ENCODE measurements at places on chromosomes 1 and 21.

GRCh38 chr1:118998171-118998570 is 10.0 kb upstream of the TBX15 start:
- DNase-seq, result no peak

DNA sequence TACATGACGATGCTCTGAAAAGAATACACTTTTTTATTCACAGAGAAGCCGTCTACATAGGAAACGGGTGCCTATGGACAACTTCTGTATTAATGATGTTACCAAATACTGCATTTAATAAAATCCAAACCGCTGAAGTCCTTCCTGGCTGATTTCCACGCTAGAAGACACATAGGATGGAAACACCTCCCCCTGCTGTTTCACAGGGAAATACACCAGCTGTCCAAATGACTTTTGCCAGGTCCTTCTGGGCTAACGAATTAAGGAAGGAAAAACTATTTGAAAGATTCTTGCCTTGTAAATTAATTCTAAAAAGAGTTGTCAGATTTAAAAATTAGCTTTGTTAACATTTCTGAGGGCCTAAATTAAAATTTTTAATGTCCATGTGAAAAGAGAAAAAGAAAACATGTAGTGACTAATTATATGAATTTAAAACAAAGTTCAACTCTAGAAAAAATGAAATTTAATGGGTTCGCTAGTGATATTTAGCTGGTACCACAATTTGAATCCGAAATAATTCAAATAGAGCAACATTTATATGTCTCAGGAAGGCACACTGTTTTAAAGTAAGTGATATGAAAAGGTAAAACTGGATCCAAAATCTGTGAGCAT is 146.0 kb downstream of the RERE start:
- DNase-seq, result peak; percentile 92

DNA sequence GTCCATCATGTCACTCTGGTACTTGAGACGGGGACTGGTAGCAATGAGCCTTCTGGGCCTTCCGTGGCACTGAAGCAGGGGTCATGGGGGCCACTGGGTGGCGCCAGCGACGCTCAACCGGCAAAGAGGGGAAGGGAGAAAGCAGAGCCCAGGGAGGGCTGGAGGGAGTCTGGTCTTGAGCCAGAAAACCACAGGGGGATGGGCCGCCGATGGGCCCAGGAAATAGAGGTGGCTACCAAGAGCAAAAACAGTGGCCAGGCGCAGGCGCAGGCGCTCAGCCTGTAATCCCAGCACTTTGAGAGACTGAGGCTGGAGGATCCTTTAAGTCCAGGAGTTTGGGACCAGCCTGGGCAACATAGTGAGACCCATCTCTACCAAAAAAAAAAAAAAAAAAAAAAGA is 21.8 kb downstream of the EXOC8 start:
- DNase-seq, result peak; percentile 51

DNA sequence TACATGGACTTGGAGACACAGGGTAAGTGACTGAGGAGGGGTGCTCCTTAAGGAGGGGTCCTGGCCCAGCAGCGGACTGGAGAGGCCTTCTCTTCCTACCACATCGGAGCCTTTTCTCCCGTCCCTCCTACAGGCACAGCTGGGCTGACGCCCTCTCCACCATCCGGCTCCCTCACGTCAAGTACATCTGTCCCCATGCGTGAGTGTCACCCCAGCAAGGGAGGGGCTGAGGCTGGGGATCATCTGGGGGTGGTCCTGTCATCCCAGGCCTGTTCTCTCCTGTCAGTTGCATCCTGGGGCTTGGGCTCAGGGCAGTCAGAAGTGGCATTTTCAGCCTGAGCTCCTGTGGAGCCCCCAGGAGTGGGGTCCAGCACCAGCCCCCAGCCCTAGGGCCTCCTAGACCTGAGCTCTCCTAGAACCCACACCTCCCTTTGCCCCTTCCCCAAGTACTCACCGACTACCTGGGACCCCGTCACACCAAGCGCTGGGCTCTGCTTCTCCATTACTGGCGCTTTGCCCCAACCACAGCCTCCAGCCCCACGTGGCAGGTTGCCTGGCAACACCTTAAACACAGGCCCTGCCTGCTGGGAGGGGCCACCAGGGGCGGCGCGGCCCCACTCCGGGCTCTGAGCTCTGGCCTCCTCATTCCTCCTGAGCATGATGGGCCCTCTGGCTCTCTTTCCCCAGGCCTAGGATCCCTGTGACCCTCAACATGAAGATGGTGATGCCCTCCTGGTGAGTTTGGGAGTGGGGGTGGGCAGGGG is 2.3 kb downstream of the LYPLA2 start:
- peak; percentile 78 for DNase-seq

DNA sequence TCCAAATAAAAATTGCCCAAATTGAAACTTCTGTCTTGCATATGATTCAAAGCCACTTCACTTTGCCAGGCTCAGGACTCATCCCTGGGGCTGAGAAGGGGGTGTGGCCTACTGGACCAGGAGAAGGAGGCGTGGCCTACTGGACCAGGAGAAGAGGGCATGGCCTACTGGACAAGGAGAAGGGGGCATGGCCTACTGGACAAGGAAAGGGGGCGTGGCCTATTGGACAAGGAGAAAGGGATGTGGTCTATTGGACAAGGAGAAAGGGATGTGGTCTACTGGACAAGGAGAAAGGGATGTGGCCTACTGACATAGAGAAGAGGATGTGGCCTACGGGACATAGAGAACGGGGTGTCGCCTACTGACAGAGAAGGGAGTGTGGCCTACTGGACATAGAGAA is 405.3 kb downstream of the RRAGC start:
- peak; percentile 39 for DNase-seq

- no peak for DNase-seq
Observed at GRCh38 chr1:54851406-54851805, 35.6 kb downstream of the DHCR24 start.

DNA sequence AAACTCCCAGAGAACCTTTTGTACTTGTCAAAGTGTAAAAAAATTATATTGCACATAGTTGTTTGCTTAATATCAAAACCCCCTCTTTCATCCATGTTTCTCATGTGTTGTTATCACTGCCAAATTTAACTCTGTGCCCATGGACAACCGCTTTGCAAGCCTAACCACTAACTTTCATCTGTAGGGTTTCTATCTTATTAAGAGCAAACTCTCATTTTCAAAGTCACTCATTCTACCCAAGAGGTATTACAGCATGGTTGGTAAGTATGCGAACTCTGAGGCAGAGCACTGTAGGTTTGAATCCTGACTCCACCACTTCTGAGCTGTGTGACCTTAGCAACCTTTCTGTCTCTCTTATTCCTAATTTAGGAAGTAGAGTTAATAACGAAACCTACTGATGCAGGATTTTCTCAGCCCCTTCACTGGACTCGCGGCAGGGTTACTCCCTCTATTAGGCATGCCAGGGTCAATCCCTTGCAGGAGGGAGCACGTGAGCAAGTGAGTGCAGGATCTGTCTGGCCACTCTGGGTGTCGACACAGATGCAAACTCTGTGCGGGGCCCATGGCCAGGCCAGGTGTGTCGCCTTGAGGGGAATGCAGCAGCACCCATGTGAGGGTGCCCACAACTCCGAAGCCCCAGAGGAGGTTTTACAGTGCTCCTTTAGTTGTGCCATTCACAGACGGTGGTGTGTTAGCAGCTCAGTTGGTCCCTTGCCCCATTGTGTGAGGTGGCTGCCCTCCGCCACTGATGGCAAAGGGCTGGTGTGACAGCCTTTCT is 361.5 kb upstream of the ADGRL2 start:
- no peak for DNase-seq

GRCh38 chr1:245837718-245838117 is 669.4 kb downstream of the SMYD3 start:
- DNase-seq, result peak; percentile 79

GRCh38 chr1:178283409-178283808 is 189.5 kb downstream of the RASAL2 start:
- DNase-seq, result peak; percentile 31

DNA sequence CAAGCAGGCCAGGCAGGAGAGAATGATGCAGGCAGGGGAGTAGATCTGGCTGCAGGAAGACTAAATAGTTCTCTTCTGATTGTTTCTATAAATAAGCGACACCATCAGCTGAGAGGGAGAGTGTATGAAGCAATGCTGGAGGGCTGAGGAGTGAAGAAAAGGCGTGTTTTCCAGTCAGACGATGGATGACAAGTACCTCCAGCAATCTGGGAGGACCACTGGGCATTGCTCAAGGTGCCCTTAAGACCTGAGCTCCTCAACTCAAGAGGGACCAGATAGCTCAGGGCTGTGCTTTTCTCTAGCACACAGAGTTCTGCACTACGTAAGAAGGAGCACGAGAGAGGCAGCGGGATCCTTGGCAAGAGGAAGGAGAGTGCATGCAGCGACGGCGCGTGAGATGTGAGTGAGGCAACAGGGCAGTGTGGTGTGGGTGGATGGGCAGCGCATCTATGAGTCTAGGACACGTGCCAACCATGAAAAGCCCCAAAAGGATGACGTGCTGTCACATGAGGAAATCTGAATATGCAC is 36.0 kb downstream of the PABPC4 start:
- DNase-seq, result peak; percentile 29

GRCh38 chr1:65729259-65729658 is 63.4 kb upstream of the PDE4B start:
- no peak for DNase-seq

GRCh38 chr1:10737651-10738050 is 58.8 kb downstream of the CASZ1 start:
- no peak for DNase-seq

GRCh38 chr1:42047508-42047880 is 105.7 kb upstream of the GUCA2B start:
- peak; percentile 5 for DNase-seq

DNA sequence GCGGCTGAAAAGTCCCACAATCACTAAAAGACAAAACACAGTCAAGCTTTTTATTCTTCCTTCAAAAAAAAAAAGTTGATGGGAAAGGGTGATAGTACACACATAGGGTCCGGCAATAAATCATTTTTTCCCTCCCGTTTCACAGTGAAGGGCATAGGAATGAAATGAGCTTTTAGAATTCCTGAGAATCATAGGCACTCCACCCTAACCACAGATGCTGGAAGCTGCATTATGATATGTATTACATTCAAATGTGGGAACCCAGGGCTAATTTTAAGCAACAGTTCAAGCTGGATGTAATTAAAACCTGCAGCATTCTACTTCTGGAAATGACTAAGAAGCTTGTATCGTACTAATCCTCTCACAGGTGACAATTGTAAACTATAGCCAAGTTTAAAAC is 75.7 kb upstream of the KCNJ15 start:
- DNase-seq, result peak; percentile 63

- no peak for DNase-seq
Observed at GRCh38 chr1:217052626-217053025, 329.4 kb upstream of the ESRRG start.

GRCh38 chr1:21896652-21897532 is 40.2 kb downstream of the HSPG2 start:
- DNase-seq, result peak; percentile 80

GRCh38 chr1:173779936-173780335 is 44.5 kb upstream of the DARS2 start:
- DNase-seq, result no peak

GRCh38 chr1:176850871-176851270 is 313.6 kb downstream of the ASTN1 start:
- DNase-seq, result no peak

DNA sequence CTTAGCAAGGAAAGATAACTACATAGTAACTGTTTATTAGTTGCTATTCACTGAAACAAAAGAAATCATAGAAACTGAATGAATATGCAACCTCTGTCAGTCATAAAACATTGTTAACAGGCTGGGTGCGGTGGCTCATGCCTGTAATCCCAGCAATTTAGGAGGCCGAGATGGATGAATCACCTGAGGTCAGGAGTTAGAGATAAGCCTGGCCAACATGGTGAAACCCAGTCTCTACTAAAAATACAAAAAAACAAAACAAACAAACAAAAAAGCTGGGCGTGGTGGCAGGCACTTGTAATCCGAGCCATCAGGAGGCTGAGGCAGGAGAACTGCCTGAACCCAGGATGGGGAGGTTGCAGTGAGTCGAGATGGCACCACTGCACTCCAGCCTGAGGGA is 44.1 kb downstream of the CRB1 start:
- DNase-seq, result no peak

DNA sequence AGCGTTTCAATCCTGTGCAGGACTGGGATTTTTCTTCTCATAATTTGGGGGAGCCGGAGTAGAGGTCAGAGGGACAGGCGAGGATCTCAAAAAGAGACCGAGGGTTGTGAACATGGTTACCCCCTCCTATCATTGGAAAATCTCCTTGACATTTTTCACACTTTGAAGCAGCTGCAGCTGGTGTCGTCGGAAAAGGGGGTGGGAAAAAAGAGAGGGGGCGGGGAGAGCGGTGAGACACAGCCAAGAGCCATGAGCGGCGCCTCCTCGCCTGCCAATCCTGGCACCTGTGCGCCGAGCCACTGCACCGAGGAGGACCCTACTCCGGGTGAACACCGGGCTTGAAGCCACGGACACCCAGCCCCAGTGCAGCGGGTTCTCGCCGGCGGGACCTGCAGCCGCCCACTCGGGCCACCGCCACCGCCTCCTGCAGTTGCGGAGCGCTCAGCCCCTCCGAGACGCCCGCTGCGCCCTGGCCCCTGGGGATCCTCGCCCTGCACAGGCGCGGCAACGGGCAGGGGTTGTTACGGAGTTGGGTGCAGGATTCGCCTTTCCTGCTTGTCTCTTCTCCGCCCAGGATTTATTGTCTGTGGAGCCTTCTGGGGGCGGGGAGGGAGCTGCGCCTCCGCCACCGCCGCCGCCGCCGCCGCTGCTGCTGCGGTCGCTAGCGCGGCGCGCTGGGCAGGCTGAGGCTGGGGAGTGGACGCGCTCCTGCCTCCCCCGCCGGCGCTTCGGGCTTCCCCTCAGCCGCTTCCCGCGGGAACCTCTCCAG is at the start of gene LRRC7:
TSS of gene LRRC7 (plus strand) at position 271 of the 769 bp plus-strand sequence. CDS start 718 bp downstream, outside the sequence.
- DNase-seq, result peak; percentile 31

DNA sequence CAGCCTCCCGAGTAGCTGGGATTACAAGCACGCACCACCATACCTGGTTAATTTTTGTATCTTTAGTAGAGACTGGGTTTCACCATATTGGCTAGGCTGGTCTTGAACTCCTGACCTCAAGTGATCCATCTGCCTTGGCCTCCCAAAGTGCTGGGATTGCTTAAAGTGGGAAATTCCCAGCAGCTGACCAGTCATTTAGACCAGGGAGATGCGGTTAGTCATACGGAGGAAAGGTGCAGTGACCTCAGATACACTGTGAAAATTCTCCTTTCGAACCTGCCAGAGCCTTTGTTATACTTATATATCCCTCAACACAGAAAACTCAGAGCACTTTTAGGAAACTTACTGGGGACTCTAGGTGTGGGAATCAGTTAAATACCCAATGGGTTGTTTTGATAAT is 39.6 kb downstream of the MAP10 start:
- peak; percentile 36 for DNase-seq

DNA sequence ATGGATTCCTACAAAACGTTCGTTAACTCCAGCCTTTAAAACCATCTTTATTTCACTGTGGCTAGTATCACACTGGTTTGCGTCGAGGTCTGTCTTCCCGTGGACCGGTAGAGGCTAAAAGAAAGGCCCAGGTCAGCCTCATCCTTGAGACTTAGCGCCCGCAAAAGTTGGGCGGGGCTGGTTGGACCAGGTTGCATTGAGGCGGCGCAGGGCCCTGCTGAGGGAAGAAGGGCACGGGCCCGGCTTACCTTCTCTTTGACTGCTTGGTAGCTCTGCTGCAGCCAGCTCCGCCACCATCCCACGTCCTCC is 455 bp downstream of the BSDC1 start:
- DNase-seq, result peak; percentile 76
